ENCODE measurements at places on chromosomes 7 and 10.

- peak; percentile 96 for DNase-seq
Measured at GRCh38 chr10:70331486-70332268, 47.9 kb upstream of the NPFFR1 start.

GRCh38 chr7:71480791-71481190 lies 348.8 kb downstream of the GALNT17 start:
- no peak for DNase-seq

DNA sequence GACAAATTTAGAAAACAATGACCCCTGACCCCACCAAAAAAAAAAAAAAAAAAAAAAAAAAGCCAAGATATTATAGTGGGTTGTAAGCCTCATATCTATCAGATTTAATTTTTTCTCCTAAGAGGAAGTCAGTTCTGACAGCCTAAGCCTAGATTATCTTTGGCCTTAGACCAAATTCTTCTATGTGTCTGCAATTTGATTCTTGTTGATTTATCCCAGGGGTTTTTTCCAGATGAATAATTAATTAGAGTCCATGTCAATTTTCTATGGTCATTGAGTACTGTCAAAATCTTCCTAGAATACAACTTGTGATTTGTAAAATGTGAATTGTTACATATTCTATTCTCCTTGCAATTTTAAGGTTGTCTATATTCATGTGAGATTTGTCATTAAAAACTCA lies 151.6 kb upstream of the CACNA2D1 start:
- no peak for DNase-seq

- no peak for DNase-seq
Measured at GRCh38 chr7:41942468-41943093, 239.7 kb upstream of the INHBA start.

DNA sequence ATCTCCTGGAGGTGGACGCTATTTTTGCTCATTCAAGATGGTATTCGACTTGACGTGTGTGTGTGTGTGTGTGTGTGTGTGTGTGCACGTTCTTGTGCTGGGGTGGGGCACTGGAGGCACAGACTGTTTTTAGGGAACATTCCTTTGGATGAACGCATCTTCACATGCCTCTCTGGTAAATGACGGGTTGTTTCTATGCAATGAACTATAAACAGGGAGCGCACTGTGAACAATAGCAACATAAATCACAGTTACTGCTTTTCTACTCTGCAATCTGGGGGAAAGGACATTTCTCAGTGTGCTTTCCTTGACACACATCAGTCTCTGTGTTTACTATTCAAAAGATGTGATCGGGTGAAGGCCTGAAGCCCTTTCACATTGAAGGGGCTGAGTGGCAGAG lies 120.1 kb upstream of the PITRM1 start:
- DNase-seq: no peak

DNA sequence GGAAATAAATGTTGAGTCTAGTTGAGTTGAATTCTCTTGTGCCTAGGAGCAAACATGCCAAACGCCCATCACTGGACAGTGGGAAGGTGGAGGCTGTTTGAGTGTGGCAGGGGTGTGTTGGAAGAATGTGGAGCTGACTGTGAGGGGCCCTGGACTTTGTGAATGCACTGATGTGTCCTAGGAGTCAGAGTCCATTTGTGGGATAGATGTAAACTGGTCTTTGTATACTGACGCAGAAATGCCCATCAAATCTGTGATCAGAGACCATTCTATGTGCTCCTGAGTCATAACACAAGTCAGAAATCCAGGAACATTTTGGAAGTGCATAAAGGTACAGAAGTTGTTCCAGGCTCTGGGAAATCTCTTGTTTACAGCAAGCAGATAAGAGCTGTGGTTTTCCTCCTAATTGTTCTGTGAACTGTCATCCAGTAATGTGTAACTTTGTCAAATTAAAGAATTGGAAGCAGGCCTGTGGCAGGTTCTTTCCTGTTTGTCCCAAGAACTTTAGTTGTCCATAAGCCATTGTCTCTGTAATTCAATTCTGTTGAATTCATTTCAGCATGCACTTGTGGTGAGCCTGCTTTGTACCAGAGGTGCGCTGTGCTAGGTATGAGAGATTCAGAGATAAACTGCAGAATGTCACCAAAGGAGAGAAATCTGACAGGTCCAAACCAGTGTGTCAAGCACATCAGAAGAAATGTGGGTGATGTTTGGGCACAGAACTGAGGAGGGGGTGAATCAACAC lies 7.6 kb downstream of the PRXL2A start:
- DNase-seq: no peak

DNA sequence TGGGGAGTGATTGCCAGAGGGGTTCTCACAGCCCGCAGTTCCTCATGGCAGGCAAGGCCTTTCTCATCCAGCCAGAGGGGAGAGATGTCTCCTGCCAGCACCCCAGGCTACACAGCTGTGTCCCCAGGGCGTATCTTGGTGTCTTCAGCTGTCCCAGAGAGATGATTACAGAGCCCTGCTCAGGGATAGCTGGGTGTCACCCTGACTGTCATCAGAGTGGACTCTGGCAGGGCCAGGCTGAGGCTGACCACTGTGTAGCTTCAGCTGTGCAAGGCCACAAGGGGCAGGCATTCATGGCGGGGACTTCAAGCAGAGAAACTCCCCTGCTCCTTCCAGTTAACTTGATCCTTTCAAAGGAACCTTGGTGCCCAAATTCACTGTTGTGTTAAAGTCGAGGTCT lies 124.2 kb downstream of the RGS10 start:
- DNase-seq: no peak

DNA sequence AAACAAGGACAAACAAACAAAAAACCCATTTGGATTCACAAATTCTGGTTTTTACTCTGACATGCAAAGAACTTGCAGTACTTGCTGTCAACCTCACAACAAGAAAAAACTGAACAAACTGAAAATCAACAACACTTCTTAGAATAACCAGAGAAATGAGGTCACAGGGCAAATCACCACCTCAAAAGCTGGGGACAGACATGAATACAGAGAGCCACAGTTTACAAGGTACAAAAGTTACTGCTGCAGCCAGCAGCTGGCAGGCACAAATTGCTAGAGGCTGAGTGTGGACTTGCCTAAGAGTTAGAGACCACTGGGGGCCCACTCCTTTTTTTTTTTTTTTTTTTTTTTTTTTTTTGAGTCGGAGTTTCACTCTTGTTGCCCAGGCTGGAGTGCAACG lies 15.0 kb upstream of the RNF32 start:
- DNase-seq: no peak

DNA sequence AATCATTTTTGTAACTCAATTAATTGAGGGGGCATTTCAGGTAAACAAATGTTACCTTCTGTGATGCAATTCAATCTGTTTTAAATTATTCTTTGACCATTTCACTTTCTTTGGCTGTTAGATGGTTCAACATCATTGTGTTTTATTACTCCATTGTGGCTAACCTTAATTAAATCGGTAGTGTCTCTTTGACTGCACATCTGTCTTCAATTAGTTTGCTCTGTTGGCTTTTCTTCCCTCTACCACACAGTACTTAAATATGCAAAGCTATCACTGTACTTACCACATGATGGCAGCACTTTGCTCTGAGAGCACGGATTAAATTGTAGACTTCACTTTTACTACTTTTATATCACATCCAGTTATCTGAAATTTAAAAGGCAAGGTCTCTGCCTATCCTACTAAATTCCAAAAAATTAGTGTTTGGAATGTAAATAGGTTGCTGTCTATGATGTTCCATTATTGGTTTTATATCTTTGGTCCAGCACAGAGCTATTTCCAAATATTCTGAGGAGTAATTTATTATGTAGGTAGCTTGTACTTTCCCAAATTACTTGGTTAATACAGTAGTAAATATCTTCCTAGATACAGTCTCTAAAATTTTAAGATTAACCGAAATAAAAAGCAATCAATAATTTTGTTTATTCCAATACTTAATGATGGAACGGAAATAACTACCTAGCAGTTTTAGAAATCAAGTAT lies 352.0 kb downstream of the PCLO start:
- DNase-seq: peak; percentile 45

DNA sequence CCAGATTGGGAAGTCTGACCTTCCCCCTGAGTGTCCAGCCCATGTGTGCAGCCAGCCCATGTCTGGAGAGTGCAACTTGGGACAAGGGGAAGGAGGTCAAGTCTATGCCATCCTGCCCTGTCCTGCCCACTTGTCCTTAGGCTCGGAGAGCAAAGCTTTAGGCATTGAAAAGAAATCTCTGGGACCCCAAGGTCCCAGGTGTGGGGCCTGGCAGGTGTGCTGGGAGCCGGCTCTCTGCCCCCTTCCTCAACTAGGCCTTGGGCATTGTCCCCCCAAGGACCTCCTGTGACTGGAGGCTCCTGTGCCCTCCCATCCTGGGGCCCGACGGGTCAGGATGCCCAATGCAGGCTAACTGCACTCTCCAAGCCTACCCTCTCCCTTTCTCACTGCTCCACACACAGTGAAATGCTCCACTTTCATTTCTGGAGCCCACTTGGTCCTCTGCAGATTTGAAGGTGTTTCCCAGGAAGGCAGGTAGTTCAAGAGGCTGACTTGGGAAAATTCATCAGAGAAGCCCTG lies 124.7 kb downstream of the PTPN20 start:
- no peak for DNase-seq
